Muscle of leg (tissue), 16 donors: ENCODE measurements at places on chromosomes 11 and 22. TPM values are rescaled to one million over a fixed set of nuclear protein-coding genes. Genes with fewer than 3 reads are reported as not detected.

The GRM5 gene
- polyA plus RNA-seq = not detected

DNA sequence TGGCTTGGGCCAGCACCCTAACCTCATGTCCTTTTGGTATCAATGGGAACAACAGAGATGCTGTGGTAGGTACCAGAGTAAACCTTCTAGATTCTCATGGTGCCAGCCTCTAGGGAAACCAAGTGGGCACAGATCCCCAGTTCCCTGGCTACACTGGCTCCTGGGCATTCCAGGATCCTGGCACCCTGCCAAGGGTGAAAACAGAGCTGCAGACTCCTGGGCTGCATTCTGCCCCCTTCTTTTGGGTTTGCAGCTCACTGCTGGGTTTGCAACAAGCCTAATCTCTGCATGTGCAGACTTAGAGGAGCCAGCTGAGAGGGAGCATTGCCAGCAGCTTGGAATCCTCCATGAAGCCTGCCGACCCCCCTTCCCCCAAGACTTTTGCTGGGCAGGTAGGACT, 30.6 kb downstream of the PRDM11 start:
- no peak for DNase-seq

GRCh38 chr11:10017911-10018310, 276.1 kb downstream of the SBF2 start:
- no peak for DNase-seq

- DNase-seq = peak; percentile 48
Observed at GRCh38 chr11:44979543-44980399, 29.1 kb upstream of the TP53I11 start.

The TTC38 gene
- 16.9 TPM for polyA plus RNA-seq

The CABP4 gene
- 1.1 TPM for polyA plus RNA-seq

DNA sequence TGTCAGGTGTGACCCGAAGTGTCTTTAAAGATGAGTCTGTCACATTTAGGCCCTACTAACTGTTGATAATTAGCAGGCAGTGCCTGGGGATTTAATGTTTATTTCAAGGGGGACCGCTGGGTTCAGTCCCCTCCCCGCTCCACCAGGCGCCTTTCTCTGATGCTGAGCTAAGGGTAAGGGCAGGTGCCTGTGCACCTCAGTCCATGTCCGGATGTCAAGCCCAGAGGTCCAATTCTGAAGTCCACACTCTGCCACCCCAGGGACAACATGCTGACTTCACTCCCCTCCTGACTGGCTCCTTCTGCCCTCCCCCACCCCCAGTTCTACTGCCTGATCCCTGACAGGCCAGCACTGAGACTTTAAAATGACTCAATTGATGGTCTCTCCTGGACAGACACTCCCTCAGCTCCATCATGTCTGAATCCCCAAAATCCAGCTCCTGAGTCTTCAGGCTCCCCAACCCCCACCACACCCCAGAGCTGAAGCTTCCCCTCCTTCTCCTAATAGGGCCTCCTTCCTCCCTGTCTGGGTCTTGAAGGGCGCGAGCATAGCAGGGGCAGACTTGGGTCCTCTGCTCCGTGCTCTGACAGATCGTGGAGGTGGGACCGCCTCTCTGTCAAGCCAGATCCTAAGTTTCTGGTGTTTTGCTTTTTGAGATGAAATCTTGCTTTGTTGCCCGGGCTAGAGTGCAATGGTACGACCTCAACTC, 49.8 kb upstream of the ANO1 start:
- no peak for DNase-seq

GRCh38 chr11:85953491-85954143, 98.4 kb downstream of the CCDC83 start:
- no peak for DNase-seq

DNA sequence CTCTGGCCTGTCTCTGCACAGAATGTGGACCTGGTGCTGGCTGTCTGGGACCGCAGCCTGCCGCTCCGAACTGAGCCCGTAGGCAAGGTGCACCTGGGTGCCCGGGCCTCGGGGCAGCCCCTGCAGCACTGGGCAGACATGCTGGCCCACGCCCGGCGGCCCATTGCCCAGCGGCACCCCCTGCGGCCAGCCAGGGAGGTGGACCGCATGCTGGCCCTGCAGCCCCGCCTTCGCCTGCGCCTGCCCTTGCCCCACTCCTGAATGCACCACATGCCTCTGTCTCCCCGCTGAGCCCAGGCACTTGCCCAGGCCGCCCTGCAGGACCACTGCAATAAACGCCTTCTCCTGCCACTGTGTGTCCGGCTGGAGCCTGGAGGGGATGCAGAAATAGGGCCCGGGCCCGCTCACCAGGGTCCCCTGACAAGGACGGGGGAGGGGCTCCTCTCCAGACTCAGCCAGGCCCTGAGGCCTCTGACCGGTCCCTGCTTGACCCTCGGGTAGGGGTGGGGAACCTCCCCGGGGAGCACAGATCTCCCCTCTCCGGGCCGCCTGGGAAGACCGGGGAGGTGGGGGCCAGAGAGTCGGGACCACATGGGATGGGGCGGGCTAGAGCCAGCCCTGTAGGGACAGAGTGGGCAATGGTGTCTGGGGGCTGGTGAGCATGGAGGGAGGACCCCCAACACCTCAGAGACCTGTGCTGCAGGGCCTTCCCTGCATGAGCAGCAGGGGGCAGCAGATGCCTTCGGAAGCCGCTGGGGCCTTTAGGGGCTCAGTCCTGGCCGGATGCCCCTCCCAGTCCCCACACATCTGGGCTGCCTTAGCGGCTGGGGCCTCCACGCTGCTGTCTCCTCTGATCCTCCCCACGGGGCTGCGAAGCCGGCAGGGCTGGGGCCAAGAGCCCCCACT, 1.4 kb upstream of the TNNI2 start:
- peak; percentile 91 for DNase-seq

GRCh38 chr11:74570266-74571061, 21.9 kb upstream of the POLD3 start:
- peak; percentile 44 for DNase-seq

DNA sequence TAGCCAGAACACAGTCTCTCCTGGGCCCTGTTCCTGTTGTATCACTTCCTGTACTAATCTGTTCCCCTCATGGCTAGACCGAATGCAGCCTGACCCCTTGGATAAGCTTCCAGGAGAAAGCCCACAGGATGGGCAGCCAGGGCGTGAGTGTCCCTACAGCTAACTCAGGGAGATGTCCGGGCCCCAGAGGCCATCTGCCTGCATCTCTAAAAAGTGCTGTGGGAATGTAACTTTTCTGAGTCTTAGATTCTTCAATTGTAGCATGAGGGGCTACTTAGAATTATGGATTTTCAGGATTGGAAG, 7.7 kb upstream of the MALAT1 start:
- peak; percentile 44 for DNase-seq

GRCh38 chr22:43293655-43294392, 49.3 kb downstream of the SCUBE1 start:
- DNase-seq = peak; percentile 78

DNA sequence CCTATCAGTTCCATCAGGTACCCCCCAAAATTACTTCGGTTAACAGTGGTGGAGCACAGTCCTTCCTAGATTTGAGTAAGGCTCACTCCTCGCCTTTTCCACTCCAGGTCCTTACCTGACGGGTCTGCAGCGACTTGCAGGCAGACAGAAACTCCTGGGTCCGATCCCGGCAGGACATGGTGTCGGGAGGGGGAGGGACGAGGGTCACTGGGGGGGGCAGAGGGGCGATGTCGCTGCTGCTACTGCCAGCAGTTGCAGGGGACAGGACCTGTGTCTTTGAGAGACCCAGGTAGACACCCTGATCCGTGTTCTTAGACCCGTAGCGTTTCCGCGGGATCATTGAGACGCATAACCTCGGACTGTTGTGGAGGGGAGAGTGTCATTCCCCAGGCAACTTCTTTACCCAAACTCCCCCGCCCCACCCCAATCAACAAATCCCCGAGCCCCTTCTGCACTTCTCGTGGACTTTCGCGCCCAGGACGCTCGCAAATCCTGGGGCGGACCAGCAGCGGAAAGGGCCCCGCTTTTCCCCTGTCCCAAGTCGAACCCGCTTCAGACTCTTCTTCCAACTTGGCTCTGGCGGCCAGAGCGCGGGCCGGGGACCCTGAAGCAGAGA, 839 bp downstream of the STX5 start:
- no peak for DNase-seq

The APOBEC3C gene
- polyA plus RNA-seq = 6.9 TPM

The TRPM5 gene
- not detected for polyA plus RNA-seq

The OR51B5 gene
- polyA plus RNA-seq = not detected

DNA sequence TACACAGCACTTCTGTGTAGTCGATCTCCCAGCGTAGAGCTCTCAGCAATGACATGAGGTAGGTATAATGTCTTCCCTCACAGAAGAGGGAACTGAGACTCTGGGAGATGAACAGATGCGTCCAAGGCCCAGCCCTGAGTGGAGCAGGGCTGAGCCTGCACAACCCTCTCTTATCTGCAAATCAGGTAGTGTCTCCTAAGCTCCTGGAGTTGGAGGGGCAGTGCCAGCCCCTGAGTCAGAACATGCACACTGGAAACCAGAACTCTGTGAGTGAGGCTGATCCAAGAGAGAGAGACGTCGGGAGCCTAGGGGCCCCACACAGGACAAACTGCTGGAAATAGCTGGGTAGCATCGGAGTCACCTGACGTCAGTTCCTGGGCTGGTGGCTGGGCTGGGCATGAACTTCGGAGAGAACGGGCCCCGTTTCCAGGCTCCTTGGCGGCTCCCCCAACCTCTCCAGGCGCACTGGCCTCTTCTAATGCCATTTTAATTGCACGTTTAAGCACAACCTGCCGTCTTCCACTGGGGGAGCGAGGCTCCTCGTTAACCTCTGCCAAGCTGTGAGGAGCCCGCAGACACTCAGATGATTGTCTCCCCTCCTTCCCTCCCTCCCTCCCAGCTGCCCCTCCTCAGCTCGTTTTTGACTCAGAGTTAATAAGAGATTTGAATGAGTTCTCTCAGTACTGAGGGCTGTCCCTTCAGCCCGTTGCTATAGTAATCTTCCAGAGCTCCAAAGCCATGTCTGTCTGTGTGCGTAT, 191.2 kb upstream of the TBCEL start:
- DNase-seq = peak; percentile 65

The LMNTD2 gene
- 0.91 TPM for polyA plus RNA-seq

The KRTAP5-9 gene
- not detected for polyA plus RNA-seq

- DNase-seq = no peak
Observed at GRCh38 chr11:110032957-110033570, 60.1 kb upstream of the ZC3H12C start.

The APOA5 gene
- polyA plus RNA-seq = not detected

The MS4A6E gene
- polyA plus RNA-seq = not detected

DNA sequence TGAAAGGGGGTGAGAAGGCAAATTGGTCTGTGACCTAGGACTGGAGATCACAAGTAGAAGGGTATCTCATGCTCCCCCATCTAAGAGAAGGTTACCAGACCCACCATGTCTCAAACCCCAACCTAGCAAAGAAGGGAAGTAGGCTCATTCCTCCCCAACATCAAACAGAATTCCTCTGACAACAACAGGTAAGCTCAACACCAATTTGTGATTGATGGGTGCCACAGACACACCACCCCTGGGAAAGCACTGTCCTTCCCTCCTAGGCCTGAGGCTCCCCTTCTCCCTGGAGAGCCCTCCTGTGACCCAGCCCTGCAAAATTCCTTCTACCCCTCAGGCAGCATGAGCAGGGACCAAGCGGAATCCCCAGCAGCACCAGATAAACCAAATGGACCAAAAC, 154.3 kb downstream of the BUD13 start:
- no peak for DNase-seq

DNA sequence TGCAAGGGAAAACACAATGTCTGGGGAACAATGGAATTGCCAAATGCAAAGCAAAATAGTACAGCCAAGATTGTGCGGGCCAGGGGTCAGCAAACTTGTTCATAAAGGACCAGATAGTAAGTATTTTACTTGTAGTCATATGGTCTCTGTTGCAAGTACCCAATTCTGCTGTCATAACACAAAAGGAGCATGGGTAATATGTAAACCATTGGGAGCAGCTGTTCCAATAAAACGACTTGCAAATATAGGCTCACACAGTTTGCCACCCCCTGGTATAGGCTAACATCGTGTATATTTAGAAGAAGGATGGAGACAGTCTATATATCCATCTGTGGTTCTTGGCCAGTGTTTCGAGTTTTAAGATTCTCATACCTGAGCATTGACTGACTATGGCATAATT, 15.6 kb downstream of the SDHAF2 start:
- no peak for DNase-seq

The LMO2 gene
- 20.6 TPM for polyA plus RNA-seq

DNA sequence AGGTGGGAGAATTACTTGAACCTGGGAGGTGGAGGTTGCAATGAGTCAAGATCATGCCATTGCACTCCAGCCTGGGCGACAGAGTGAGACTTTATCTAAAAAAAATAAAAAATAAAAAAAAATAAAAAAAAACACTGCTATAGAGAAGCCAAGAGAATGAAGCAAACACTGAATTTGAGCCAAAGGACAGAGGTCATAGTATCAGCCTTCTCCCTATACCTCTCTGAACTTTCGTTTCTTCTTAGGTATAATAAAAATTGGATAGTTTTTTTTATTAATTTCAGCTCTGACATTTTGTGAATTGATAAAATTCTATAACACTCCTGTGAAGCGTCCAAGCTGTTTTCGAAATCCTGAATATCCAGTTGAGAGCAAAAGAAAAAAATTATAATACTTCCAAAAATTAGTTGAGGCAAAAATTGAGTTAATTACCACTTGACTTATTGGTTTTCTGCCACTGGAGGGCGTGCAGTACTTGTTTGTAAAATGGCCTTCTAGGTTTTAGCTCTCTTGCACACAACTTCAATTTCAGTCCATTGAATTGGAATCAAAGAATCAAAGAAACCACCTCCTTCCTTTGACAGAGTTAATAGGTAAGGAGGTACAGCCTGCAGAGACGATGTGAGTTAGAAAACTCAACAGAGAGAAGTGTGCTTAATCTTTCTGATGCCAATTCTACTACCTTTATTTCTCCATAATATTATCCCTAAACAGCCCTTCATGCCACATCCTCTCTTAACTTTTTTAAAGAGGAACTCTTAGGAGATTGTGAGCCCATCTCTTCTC, 143.2 kb downstream of the BBOX1 start:
- DNase-seq = peak; percentile 86

DNA sequence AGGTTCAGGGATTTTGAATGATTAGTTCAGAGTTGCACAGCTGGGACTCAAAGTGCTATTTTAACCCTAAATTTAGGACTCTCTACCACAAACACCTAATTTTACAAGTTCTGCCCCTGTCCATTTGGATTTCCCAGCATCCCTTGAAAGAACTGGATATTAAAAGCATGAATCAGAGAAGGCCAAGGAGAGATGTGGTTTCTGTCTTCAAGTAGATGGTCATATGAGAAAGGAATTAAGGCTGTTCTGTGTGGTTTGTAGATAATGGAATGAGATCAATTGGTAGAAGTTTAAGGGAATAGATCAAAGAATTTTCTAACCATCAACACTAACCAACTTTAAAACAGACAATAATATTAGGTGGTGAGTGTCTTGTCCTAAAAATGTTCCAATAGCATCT, 106.4 kb upstream of the TENM4 start:
- DNase-seq = peak; percentile 16

GRCh38 chr22:20423906-20424551, 13.6 kb downstream of the SCARF2 start:
- DNase-seq = peak; percentile 49

DNA sequence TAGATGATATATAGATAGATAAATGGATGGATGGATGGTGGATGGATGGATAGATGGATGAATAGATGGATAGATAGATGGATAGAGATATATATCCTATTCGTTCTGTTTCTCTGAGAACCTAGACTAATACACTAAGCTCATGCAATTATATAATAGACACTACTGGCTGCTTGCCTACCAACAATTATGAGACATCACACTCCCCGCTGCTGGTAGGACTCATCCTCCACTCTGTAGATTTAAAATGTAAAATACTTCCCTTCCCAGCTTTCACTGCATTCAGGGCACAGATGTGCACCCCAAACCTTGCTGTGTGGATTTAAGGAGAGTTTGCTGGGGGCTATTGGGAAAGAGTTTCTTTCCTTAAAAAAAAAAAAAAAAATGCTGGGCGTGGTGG, 28.3 kb upstream of the RCN1 start:
- DNase-seq = no peak
